Posterior cingulate gyrus (tissue), 11 donors: ENCODE measurements at places on chromosomes 6 and 20.

- no peak for DNase-seq
Measured at GRCh38 chr6:157885876-157886275, 62.8 kb downstream of the SNX9 start.

DNA sequence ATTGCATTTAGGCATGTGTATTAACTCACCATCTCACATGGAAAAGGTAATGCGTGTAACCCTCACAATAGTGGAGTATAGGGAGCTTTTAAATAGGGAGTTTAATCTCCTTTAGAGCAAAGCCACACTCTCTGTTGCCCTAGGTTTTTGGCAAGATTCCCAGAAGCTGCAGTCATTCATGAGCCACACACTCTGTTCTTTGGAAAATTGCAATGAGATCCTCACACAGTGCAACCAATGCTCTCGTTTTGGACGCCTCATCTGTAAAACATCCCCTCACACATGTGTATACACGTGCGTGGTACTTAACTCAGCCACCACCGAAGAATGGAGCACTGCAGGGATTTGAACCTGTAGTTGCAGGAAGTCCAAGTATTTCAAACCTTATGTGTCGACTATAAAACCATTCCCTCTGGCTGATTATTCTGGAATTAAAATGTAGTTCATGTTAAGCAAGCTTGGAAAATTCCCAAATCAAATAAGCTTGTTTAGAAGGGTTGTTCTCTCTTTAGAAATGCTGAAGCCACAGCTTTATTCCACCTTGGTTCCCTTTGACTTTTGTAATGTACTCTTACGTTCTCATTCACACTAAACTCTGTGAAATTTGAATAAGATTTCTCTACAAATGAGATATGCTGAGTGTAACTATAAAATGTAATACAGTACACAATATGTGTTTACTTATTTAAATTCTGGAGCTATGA lies 489.8 kb upstream of the MANEA start:
- DNase-seq, result no peak

GRCh38 chr6:3326184-3326971 lies 67.6 kb downstream of the PSMG4 start:
- DNase-seq, result no peak

DNA sequence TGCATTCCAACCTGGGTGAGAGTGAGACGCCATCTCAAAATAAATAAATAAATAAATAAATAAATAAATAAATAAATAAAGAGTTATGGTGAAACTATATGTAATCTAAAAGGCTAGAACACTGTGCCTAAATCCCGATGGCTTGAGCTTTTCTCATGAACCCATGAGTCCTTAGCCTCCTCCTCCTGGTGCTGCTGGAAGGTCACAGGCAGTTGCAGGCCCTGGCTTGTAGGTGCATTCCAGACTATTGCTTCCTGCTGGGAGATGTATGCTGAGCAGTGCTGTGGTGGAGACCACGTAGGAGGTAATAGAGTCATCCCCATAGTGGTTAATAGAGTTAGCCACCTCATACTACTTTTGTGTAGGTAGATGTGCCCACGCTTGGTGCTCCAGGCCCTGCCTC lies 12.5 kb downstream of the PTK7 start:
- no peak for DNase-seq

DNA sequence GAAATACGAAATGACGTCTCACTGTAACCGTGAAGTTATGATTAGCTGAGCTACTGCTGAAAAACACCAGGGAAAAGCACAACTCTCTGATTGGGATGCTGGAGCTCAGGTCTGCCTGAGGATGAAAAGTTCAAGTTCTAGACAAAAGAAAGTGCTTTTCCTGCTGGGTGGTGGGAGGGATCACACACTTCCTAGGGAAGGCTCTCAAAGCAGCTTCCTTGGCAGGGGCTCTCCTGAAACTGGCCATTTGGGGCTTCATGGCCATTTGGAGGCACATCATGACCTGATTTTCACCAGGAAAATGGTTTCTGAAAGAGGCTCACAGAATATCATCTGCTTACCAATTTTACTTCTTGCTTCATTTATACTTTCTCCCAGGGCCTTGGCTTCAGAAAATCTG lies 97.1 kb upstream of the KCNK16 start:
- no peak for DNase-seq

- DNase-seq, result peak; percentile 44
Measured at GRCh38 chr6:17986656-17987446, 584 bp downstream of the KIF13A start.
